ENCODE measurements at places on chromosomes 7 and 10.

GRCh38 chr7:21640105-21640504 is 97.3 kb downstream of the DNAH11 start:
- no peak for DNase-seq

- no peak for DNase-seq
Measured at GRCh38 chr7:135253851-135254771, 20.5 kb downstream of the STRA8 start.

- no peak for DNase-seq
Measured at GRCh38 chr10:97086530-97086929, 99.2 kb downstream of the SLIT1 start.

DNA sequence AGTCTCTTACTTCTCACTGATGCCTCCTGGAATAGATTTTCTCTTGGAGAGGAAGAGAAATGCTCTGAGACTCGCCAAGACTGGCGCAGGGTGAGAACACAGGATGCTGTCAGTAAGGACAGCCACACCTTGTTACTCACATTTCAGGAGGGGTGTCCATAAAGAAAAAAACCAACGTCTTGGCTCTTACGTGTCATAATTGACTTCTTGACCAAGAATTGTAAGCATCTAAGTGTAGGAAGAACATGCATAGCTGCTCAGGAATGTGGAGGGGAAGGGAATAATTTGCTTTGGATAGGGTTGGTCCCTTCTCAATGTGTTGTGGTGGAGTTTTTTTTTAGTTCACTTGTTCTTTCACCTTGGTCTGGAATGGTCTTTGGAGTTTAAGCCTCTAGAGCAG is 43.8 kb upstream of the ZNF438 start:
- DNase-seq = no peak

All from stimulated activated naive CD4-positive, alpha-beta T cell treated with Interleukin-2 at 50 U/mL for 16 hours (primary cell).